ENCODE measurements at places on chromosomes 16 and 17.

DNA sequence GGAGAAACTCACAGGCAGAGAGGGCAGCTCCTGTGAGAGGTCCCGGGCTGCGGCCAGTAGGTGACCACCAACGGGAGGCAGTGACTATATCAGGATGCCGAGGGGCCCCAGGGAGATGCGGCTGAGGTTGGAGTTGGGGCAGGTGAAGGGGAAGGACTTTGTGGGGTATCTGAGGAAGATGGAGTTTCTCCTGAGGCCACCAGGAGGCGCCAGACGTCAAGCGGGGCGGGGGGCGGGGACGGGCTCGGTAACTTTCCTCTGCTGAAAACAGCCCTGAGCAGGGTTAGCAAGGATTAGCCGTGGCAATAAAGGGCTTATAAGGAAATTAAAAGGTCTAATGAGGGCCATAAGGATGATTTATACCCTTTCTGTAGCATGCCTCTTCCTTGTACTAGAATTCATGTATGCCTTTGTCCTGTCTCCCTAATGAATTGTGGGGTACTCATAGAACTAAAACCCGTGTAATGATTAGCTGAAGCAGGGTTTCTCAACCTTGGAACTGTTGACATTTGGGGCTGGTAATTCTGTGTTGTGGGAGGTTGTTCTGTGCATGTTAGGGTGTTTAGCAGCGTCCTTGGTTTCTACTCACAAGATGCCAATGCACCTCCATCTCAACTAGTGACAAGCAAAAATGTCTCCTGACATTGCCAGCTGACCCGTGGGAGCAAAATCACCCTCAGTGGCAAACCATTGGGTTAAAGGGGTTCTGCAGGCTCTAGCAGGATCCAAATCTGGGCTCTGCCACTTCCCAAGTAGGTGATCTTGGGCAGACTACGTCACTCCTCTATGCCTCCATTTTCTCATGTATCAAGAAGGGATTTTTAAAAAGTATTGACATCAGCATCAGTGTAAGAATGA, 74.8 kb upstream of the GRIN2A start:
- peak; percentile 5 for DNase-seq

- no peak for DNase-seq
These were observed 4.0 kb downstream of the C1QTNF1 start for GRCh38 chr17:79027925-79028491.

DNA sequence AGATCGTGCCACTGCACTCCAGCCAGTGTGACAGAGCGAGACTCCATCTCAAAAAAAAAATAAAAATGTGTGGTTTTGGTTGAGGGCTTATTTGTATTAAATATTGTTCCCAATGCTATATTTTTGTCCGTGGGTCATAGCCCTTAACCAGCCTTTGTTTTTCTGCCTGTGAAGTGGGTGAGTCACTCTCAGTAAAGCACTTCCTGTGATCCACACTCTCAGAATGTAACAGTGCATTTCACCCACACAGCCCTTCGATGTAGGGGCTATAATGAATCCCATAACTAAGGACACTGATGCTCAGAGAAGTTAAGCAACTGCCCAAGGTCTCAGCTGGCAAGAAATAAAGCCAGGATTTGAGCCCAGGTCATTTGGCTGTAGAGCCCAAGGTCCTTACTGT, 34.7 kb upstream of the POLR3E start:
- peak; percentile 2 for DNase-seq

- DNase-seq: no peak
These were observed 7.3 kb downstream of the C16orf86 start for GRCh38 chr16:67673712-67674580.

DNA sequence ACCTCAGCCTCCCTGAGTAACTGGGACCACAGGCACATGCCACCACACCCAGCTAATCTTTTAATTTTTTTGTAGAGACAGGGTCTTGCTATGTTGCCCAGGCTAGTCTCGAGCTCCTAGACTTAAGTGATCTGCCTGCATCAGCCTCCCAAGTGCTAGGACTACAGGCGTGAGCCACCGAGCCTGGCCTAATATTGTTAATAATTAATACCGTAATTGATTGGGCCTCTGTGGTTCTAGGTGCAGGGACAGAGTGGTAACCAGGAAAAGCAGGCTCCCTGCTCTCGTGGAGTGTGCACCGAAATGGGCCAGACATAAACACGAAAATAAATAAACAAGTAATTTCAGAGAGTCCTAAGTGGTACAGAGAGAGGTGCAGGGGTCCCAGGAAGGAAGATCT, 241.0 kb downstream of the GSG1L start:
- no peak for DNase-seq

GRCh38 chr17:19513897-19514488, 19.7 kb upstream of the SLC47A1 start:
- DNase-seq: peak; percentile 47

- DNase-seq: no peak
These were observed 33.3 kb upstream of the RGS9 start for GRCh38 chr17:65103896-65104295.

GRCh38 chr16:29694384-29695195, 15.6 kb downstream of the QPRT start:
- no peak for DNase-seq

DNA sequence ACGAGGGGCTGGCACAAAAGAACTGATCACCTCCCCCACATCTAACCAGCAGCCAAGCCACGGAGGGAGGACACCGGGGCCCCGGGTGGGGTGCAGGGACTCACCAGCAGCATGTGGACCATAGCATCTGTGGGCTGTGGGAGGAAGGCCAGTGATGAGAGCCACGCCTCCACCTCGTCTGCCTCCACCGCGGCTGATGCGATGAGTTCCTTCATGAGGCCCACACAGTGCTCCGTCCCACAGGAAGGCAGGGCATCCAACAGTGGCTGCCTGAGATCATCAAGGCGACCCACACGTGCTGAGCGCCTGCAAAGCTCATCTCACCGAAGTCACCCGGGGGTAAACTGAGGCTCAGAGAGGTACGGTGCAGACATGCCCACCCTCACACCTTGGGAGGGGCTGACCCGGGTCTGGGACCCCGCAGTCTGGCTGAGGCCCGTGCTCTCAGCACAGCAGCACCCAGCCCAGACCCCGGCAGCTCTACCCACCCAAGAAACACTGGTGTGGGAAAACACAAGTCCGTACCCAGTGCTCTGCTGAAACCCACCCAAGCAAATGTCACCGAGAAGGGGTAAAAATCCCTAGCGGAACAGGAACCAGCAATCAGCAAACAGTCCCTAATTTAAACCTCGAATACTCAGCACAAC, 85.9 kb downstream of the LITAF start:
- no peak for DNase-seq

GRCh38 chr17:18141210-18141803, 32.8 kb downstream of the MYO15A start:
- DNase-seq: no peak

DNA sequence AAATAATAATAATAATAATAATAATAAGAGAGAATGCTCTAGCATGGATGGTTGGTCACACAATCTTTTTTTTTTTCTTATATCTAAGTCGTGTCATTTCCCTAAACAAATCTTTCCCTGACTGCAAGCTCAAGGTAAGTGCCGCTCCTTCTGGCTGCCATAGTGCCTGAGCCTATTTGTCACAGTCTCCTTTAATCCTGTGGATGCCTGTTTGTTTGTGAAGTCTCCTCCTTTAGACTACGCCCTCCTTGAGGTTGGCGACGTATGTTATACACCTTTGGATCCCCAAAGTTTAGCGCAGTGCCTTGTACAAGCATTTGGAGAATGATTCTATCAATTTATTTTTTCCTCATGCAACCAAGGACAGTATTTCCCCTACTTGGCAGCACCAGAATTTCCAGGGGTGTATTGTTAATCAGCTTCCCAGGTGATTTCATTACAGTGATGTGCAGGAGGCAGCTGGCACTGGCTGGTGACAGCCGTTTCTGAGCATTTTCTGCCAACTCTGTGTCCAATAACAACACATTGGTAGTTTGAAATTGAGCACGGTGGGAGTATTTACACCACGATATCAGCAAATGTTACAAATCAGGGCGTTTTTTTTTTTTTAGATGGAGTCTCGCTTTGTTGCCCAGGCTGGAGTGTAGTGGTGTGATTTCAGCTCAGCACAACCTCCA, 26.6 kb downstream of the TMEM238L start:
- DNase-seq: no peak

DNA sequence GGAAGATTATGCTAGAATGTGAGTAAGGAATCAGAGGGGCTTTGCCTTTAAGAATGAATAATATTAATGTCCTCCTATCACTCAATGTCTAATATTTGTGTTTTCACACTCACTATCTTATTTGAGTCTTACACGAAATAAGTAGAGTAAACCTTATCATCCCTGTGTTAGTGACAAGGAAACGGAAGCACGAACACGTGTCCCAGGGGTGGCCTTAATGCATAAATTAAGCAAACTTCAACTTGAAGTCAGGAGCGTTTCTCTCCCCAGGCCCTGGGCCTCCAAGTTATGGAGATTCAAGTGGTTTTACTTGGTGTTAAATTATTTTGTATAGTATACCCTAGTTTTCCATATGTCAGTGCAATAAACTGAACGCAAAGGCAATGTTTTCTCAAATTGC, 96.0 kb downstream of the WDR59 start:
- DNase-seq: no peak

GRCh38 chr17:43169561-43170139, 1.4 kb upstream of the NBR1 start:
- DNase-seq: peak; percentile 3

- DNase-seq: no peak
These were observed 211.5 kb upstream of the TOX3 start for GRCh38 chr16:52758473-52758855.

DNA sequence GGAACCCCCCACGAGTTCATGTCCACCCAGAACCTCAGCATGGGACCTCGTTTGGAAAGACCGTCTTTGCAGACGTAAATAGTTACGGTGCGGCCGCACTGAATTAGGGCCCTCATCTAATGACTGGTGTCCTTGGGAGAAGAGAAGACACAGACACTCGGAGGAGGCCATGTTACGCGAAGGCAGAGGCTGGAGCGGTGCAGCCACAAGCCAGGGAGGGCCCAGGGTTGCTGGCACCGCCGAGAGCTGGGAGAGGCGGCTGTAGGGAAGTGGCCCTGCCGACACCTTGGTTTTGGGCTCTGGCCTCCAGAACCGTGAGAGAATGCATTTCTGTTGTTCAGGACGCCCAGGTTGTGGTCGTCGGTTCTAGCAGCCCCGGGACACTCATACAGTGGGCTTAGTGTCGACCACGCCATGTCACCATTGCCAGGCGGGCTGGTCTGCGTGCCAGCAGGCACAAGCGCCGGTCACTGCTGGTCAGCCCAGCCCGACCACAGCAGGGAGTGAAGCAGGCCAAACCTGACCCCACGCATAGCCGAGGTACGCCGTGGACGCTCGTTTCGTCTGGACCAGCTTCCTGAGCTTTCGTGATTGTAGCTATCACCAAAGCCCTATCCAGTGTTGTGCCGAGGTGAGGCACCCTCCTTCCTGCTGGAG, 10.7 kb upstream of the WDR45B start:
- no peak for DNase-seq

GRCh38 chr16:79519448-79519847, 81.1 kb downstream of the MAF start:
- DNase-seq: no peak

DNA sequence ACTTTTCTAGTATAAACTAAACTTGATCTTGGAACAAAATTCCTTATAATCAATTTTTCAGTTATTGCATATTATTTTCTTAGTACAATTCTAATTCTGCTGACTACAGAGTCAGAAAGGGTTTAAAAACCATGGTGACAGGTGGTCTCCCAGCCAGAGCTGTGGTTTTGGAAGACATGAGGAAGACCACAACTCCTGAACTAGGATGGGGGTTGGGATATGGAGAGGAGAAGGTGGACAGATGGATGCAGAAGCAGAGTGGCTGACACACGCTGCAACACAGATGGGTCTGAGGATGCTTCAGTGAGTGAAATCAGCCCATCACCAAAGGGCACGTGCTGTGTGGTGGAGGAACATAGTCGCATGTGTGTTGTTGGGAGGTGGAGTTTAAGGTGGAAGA, 187.7 kb downstream of the LGALS9B start:
- DNase-seq: no peak

DNA sequence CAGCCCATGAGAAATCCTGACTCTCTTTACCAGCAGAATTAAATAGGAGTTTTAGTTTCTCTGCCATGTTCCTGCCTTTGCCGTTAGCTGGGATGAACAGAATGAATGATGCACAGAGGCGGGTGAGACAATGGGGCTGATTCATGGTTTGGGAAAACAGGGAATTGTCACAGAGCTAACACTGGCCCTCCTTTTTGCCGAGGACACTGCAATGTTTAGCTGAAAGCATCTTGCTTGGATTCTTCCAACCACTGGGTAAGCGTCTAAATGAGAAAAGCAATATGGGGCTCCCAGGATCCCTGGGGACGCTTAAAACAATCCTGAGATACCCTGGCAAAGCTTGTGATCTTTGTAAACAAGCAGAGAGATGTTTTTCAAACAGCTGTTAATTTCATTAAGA, 12.8 kb upstream of the PAFAH1B1 start:
- no peak for DNase-seq

DNA sequence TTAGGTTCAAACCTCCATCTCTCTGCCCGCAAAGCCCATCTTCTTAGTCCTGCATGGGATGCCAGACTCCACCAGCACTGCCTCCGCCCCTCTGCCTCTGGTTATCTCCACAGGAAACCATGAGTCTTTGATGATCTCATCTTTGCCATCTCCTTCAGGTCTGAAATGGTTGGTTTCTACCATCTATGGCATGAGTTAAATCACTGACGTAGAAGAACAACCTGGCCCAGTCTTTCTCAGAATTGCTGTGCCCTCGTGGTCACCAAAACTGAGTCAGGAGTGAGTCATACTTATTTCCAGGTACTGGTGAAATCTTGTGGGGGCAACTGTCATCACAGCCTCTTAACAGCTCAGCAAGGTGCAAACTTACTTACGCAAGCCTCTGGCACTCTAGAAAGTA, 468.7 kb upstream of the C16orf82 start:
- DNase-seq: peak; percentile 49

- peak; percentile 17 for DNase-seq
These were observed 34.8 kb downstream of the CBFA2T3 start for GRCh38 chr16:88941913-88942909.

GRCh38 chr16:968620-969019, 2.2 kb downstream of the LMF1 start:
- DNase-seq: no peak

DNA sequence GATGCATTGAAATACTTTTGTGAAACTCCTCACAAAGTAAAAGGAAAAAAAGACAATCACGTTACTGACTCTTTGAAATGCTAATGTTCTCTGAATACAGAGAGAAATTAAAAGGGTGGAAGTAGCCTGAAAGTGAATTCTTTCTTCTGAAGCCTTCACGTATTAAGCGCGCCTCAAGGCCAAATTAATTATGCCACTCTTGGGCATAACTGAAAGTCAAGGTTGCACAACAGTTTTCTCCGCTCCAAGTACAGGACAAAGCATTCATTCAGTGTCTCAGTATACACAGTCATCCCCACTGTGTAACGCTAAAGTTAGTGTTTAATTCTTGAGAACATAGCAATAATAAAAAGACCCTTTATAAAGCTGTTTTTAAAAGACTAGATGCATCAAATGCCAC, 21.5 kb downstream of the PARN start:
- no peak for DNase-seq

- no peak for DNase-seq
These were observed 694.7 kb upstream of the SALL1 start for GRCh38 chr16:51845586-51846305.

Data from stimulated activated CD4-positive, alpha-beta T cell treated with anti-CD3 and anti-CD28 coated beads, Interleukin-4, amount 100 ng/mL, for 4 hours (primary cell).